ENCODE measurements at places on chromosomes 3 and 15.

DNA sequence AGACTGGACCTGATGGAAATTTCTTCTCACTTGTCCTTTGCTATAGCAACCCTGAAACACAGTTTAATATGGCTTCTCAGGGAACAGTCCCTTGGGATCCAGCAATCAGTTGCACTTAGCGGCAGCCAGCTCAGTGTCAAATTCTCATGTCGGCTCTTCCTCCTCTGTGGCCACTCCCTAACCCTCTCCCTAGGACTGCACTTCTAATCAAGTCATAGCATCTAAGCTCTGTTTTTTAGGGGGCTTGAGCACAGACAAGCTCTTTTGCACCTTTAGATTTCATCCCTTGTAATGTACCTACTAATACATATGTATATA lies 250.5 kb upstream of the TLE3 start:
- peak; percentile 72 for DNase-seq

- no peak for DNase-seq
Measured at GRCh38 chr3:49717211-49717958, 2.1 kb downstream of the AMIGO3 start.

- peak; percentile 38 for DNase-seq
Measured at GRCh38 chr3:41881233-41881821, 80.6 kb downstream of the ULK4 start.

DNA sequence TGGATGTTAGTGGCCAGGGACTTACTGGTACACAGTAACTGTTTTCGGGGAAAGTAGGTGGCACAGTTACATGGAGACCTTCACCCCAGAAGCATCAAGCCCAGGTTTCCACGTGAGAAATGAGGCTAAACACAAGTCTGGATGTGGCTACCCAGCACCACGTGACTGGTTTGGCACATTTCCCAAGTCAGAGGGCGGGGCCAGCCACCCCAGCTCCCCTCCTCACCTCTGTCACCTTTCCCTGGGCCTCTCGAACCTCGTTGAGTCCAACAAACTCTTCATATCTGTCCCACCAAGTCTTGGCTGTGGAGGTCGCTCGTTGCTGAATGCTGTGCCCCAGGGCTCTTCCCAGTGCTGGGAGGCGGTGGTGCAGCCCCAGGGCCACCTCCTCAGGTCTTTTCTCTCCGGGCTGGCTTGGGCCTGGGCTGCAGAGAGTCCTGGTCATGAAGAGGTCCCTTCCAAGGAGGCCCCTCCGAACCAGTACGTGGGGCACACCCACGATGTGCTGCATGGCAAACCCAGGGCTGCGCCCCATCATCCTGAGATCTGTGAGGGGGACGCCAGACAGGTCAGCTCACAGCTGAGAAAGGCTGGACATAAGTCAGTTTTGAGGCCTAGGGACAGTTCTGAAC lies 4.8 kb upstream of the PLXNB1 start:
- DNase-seq = no peak

GRCh38 chr3:64163755-64164148 lies 61.5 kb downstream of the PRICKLE2 start:
- DNase-seq = peak; percentile 32

DNA sequence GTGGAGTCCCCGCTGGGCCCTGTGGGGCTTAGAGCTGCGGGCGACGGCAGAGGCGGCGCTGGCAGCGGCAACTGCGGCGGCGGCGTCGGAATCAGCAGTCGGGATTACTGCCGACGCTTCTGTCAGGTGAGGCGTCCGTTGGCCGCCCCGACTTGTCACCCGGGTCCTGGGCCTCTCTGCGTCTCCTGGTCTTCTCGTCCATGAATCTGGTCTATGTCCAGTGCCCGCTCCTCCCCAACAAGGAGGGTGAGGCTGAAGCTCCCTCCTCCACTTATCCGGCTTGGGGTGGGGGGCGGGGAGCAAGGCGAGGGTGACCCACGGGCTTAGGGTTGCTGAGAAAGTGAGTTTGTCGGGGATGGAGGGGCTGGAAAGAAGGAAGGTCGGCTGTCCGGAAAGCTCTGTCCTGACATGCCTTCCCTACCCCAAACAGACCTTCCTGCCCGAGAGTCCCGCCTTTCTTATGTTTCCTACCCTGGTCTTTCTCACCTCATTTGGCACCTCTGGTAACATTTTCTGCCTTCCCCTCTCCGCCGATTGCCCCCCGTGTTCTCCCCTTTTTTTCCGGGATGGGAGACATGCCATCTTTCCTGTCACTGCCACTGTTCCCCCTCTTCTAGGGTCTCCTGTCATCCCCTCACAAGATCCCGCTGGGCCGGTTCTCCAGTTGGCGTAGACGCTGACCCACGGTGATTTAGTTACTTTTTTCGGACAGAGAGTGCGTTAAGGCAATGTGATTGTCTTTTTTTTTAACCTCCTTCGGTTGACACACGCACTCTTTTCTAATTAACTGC lies 520 bp downstream of the ZNF654 start:
- peak; percentile 79 for DNase-seq

DNA sequence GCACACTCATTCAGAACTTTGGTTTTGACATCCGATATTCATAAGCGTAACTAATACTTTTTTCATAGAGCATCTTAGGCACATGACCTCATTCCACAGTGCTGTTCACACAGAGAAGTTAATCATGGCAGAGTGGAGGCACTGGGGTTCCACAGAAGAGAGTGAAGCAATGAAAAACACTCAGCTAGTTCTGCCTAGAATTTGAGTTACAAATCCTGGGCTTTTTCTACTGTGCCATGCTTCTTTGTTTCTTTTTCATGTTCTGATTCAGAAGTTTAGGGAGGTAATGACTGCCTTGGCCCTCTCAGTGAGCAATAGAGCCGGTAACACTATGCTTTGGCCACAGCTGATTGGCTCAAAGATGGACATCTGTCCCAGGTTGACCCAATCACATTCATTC lies 176.1 kb upstream of the MITF start:
- DNase-seq = no peak

GRCh38 chr3:125152951-125153350 lies 59.6 kb downstream of the SLC12A8 start:
- no peak for DNase-seq

GRCh38 chr3:59884409-59884808 lies 834.6 kb upstream of the CFAP20DC start:
- no peak for DNase-seq

Measured in NCI-H526 (cell line).